Brain (organoid and tissue), 16 donors: ENCODE measurements at places on chromosomes 6 and 20.

DNA sequence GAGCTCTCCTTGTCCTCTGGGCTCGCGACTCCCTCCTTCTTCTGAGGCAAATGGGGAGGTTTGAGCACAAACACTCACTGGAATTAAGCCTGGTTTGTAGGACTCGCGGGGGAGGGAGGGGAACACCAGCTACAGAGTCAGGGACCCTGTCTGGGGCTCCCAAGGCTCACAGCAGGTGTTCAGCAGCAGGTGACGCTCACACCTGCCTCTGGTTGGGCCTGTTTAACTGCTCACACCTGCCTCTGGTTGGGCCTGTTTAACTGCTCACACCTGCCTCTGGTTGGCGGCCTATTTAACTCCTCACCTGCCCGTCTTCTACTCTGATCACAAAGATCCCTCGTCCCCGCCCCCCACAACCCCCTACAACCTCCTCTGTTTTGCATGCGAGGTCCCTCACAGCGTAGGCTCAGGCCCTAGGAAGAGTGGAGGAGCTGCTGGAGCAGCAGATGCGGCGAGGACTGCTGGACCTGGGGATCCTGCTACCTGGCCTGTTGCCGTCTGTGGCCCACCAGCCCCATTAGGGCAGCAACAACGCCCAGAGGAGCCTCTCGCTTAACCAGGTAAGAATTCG lies 181.9 kb downstream of the ERMARD start:
- DNase-seq = no peak

- no peak for DNase-seq
Observed at GRCh38 chr6:142087950-142088857, 44.5 kb upstream of the GJE1 start.

- DNase-seq = no peak
Observed at GRCh38 chr20:3410464-3410863, 3.0 kb upstream of the DNAAF9 start.

- DNase-seq = no peak
Observed at GRCh38 chr6:26599134-26599533, 2.4 kb downstream of the ABT1 start.

DNA sequence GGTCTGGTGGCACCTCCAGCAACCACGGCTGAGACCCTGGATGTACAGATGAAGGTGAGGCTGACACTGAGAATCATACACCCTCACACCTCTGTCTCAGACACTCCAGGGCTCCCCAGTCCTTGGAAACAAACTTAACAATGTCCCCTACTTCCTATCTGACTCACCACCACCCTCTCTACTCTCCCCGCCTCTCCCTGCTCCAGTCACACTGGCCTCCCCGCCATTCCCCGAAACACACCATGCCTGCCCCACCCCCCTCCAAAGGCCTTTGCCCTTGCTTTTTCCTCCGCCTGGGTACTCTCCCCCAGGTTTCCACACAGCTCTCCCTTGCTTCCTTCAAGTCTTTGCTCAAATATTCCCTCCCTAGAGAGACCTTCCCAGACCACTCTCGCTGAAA lies 16.3 kb downstream of the BPI start:
- DNase-seq = no peak

- DNase-seq = no peak
Observed at GRCh38 chr6:63447134-63447533, 125.1 kb upstream of the LOC128125822 start.

GRCh38 chr6:137681445-137682009 lies 185.5 kb upstream of the TNFAIP3 start:
- DNase-seq = no peak

- DNase-seq = no peak
Observed at GRCh38 chr6:36847152-36847551, 7.9 kb upstream of the CPNE5 start.

DNA sequence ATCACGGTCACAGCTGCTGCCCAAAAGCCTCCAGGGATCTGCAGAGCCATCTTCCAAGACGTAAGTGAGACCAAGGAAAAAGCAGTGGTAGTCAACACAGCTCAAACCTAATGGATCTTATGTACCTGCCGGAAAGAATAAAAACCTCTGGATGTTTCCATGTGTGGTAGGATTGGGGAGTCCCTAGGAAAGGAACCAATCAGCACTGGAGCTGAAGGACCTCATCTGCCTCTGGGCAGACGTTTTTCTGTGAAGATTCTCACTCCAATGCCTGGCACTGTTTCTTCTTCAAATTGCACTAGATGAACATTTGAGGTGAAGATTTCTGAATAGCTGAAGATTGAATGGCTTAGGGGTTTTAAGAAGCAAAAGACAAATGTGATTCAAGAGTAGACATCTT lies at the start of gene HLA-DQB2:
Gene HLA-DQB2, minus strand, starts transcription at position 112 of the 400 bp plus-strand sequence. Its CDS starts 62 bp downstream, at position 50.
- DNase-seq = no peak

DNA sequence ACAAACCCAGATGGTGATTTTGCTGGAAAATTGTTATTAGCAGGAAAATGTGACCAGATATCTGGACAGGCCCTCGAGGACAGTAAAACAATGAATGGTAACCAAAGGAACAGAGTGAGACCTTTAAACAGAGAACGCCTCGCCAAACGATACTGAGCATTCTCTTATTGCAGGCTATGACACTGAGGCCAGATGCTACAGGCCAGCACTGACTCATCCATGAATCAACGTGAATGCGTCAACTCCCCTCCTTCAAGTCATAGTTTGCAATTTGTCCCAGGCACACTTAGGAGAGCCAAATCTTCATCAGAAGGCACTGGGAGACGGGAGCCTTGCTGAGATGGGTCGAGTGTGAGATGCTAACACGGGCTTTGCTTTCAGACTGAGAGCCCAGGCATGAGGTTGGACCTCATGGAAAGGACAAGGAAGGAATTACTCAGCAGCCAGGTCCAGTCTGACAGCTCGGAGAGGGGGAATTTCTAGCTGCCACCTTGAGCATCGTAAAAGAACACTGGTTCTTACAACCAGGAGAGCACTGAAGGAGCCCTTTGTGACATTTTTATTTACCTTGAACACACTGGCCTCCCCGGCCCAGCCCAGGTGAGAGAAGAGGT lies 60.7 kb downstream of the BMP7 start:
- DNase-seq = no peak

GRCh38 chr6:129683601-129684322 lies 26.2 kb downstream of the ARHGAP18 start:
- DNase-seq = peak; percentile 40

- DNase-seq = no peak
Observed at GRCh38 chr6:63742060-63742459, 106.5 kb downstream of the PHF3 start.

GRCh38 chr20:50569864-50570836 lies 60.0 kb downstream of the PTPN1 start:
- DNase-seq = no peak

- DNase-seq = peak; percentile 52
Observed at GRCh38 chr6:90028066-90028778, 134.0 kb downstream of the GJA10 start.

GRCh38 chr6:39228992-39229767 lies at the start of gene KCNK5:
KCNK5 (minus strand) TSS chr6:39229475; CDS start chr6:39229111, 364 bp downstream.
- DNase-seq = peak; percentile 72

DNA sequence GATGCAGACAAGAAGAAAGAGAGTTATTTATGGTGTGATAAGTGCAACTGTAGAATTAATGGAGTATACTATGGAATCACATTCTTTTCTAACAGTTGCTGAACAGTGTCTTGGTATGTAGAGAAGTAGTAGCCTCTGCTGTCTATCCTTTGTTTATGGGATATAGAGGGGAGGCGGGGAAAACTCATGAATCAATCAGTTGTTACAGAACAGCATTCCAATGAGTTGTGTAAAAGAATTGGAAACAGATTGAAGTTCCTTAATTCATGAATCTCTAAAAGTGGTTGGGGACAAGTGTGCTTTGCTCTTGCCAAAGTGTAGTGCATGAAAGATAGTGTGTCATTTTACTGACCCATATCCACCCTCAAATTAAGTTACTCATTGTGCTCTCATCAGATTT lies 77.7 kb downstream of the FLRT3 start:
- DNase-seq = no peak

DNA sequence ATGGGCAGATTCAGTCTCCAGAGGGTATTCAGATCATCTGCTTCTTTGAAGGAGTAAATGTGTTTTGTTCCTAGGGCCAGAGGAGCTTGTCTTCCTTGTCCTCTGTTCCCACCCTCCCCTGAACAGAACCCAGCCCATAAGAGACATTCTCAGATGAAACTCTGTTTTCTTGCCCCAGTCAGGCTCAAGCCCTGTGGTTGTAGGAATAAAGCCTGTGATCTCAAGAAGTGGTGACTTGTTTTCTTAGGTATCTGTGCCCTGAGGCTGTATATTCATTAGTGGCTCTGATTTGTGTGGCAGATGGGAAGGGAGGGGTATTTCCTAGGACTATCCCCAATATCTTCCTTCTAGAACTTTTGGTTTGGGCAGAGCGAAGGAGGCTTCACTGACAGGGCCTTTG lies 27.9 kb downstream of the GSS start:
- DNase-seq = no peak

GRCh38 chr20:19975901-19976300 lies 41.3 kb upstream of the NAA20 start:
- no peak for DNase-seq

GRCh38 chr6:113809826-113810225 lies 47.3 kb upstream of the MARCKS start:
- no peak for DNase-seq

- DNase-seq = no peak
Observed at GRCh38 chr20:3405139-3405538, 2.3 kb downstream of the DNAAF9 start.

DNA sequence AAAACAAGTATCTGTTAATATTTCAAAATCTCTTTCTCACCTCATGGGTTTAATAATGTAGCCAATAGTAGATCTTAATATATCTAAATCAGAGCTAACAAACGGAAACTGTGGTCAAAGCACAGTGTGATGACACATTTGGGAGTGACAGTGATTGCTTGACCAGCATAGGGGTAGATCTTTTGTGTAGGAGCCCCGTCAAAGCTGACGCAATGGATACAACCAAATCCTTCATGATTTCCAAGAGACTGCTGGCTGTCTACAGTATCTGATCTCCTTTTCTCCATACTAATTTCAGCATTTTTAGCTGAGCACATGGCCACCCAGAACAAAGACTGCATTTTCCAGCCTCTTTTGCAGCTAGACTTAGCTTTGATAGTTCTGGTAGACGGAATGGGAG lies 299.3 kb upstream of the ECI2 start:
- DNase-seq = no peak

DNA sequence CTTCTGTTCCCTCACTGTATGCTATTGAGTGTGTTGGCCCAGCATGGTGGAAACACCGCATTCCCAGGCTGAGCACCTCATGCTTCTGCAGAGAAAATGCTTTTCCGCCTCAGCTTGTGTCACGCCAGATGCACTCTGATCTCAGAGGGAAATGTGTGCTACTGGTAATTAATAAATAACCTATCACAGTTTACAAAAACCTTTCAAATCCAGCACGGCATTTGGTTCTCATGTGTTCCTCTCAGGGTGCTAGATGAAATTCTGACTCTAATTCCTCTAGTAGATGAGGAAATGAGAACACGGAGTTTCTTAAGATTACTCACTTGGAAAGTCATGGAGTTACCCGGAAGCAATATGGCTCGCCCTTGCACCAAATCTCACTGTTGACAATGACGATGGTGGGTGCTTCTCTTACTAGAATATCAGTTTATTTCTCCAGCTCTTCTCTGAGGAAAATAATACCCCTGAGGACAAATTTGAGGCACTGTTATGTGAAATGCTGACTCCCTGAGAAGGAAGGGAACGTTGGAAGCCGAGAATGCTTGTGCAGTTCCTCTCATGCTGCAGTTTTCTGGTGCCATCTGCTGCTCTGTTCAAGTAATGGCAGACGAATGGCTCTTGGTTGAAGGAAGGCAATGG lies 116.6 kb downstream of the RNF144B start:
- peak; percentile 88 for DNase-seq

DNA sequence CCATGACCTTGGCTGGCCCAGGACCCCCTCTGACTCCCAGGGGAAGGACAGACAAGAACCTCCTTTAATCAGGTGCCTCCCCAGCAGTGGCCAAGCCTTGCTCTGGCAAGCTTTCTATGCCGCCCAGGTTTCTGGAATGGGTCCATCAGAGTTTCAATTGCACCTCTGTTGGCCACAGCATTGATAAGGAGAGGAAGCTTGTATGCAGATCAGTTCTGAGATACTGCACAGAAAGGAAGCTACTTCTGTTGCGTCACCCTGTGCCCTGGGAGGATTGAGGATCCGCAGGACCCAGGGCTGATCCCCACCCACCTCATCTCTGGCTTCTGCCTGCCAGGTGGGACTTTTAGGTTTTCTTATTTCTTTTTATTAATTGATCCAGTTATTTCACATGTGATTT lies 167.2 kb downstream of the TFAP2C start:
- no peak for DNase-seq

- no peak for DNase-seq
Observed at GRCh38 chr6:11479296-11479695, 58.3 kb upstream of the TMEM170B start.

DNA sequence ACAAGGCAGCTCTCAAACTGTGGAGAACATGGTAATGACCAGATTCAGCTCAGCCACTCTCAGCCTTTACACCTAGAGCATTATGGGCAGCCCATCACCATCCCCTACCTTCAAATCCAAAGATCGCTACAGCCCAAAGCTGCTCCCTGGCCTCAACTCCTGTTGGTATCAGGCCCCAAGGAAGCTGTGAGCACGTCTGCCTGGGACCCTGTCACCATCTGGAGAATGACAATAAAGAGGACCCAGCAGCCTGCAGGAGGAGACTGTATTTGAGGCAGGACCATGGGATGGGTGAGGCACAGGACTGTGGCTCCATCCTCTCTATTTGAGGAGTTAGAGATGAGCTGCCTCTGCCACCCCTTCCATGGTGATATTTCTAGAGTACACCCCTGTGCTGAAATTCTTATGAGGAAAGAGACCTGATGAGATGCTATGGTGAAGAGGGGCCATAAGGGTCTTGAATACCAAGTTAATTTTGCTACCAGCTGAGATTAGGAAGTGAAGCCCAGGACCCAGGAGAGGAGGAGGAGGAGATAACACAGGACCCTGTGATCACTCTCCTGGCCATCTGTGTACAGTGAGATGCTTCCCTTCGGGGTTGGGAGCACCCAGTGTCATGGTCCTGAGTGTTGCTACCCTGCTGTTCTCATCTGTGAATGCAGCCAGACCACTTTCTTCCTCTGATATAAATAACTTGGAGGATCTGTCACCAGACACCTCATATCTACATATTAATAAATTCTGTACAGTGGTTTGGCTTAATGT lies 19.6 kb upstream of the MICB start:
- DNase-seq = no peak

DNA sequence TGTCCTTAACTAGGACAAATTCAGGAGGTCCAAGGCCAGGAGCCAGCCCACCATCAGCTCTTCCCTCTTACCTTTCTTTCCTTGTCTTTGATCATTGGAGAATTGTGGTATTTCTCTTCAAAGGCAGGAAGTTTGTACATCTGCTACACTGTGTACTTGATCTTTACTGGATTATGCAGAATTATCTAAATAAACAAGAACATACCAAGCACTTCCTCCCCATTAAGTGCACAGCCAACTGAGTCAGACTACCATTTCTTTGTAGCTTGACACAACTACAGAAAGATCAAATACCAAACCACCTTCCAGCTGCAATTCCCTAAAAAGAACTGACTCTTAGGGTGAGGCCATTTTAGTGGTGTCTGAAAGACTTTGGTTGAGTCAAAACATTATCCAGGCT lies 195.1 kb downstream of the HDGFL1 start:
- no peak for DNase-seq

- no peak for DNase-seq
Observed at GRCh38 chr6:12066297-12066696, 54.2 kb downstream of the HIVEP1 start.
